ENCODE measurements at places on chromosomes 1 and 21.
A peak's percentile ranks its signal among the peaks of the same experiment; 100 is the strongest.

GRCh38 chr1:108089477-108089876, 110.7 kb downstream of the SLC25A24 start:
- DNase-seq = no peak

DNA sequence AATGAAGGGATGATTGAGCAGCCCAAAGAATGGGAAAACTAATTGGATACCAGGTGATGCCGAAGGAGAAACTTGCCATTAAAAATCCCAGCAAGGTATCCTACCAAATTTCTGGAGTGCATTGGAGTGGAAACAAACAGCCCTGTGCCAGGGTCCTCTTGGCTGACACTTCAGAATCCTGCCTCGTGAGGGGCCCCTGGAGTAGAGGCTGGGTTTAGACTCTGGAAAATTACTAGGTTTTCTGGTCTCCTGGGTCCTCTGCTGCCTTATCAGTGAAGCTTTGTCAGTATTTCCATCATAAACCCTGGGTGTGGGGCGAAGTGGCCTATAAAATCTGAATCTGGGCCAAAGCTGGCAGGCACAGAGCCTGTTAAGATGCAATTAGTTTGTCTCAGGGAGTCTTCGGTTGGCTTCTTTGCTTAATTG, 289.2 kb upstream of the USP24 start:
- no peak for DNase-seq

GRCh38 chr1:199054694-199055093, 415.9 kb downstream of the PTPRC start:
- no peak for DNase-seq

- no peak for DNase-seq
These were observed 642.9 kb downstream of the BRINP3 start for GRCh38 chr1:189834813-189835212.

GRCh38 chr1:7229186-7229585, 443.9 kb downstream of the CAMTA1 start:
- no peak for DNase-seq

DNA sequence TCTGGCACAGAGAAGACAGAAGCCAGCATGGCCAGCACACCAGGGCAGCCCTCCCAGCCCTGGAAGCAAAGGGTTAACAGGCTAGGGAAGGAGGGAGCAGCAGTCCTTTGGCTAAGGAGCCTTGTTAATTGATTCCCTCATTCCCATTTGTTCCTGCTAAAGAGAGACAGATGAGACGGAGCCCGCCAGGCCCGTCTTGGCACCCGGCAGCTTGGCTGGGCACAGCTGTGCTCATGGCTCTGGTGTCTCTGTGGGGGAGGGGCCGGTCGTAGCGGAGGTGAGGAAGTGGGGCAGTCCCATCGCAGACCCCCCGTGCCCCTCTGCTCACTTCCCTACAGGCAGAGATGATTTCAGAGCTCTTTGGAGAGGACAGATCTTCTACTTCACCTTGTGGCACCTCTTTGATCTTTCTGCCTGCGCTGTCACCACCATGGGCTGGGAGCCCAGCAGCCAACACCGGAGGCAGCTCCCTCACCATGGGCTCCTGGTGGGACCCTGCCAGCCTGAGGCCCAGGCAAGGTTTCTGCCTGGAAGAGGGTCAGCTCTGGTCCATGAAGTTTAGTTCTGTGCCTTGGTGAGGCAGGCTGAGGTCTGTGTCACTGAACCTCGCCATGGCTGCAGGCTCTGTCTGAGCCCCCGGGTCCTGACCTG, 38.0 kb downstream of the FOXO6 start:
- DNase-seq = no peak

GRCh38 chr1:63960326-63960725, 186.5 kb downstream of the ROR1 start:
- DNase-seq = no peak

DNA sequence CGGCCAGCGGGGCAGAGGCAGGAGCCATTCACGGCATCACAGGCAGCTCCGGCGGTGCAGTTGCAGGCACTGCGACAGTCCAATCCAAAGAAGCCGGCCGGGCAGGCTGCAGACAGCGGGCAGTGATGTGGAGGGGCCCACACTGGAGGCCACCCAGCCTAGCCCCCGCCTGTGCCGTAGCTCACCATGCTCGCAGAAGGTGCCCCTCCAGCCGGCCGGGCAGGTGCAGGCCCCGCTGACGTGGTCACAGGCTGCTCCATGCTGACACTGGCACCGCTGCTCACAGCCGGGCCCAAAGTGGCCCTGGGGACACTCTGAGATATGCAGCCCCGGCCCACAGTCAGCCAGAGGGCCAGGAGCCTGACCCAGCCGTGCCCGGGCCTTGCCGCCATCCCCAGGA, 45.1 kb downstream of the ARHGEF16 start:
- DNase-seq = no peak

DNA sequence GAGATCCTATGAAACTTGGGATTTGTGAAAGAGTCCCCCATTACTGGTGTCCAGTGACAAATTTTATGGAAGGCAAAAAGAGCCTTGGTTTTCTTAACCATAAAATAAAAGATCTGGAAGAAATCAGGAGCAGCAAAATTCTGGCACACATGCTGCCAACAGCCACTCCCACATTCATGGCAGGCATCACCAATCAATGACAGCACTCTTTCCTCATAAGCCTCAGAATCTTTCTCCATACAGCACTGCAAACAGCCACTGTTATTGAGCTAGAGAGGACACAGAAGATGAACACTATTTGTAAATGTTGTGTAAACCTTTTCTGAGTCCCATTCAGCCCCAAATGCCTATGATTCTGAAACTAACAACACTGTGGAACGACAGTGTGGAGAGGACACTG, 162.2 kb downstream of the RRAGC start:
- DNase-seq = no peak

DNA sequence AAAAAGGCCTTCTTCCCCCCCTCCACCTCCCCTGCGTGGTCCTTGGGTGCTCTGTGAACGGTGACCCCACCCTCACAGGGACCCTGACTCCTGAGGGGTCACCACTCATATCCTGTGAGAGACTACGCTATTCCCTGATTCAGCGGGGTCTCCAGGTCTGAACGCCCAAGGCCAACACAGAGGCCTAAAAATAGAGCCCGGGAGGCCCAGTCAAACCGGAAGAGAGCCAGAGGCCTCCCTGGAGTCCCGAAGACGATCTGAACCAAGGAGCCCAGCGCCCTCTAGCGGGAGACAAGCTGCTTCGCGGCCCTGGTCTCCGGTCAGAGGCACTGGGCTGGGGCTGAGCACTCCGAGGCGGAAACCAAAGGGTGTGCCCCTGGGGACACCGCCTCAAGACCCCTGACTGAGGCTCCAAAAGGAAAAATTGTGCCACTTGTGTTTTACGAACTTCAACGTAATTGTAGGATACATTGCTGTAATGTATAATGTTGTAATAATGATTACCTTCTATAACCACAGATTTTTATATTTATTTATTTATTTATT, 42.4 kb upstream of the PSEN2 start:
- peak; percentile 88 for DNase-seq

- DNase-seq = no peak
These were observed 111.8 kb upstream of the KIAA1614 start for GRCh38 chr1:180800945-180801344.

- DNase-seq = no peak
These were observed 10.7 kb downstream of the ETNK2 start for GRCh38 chr1:204141131-204141530.

GRCh38 chr1:113508364-113509164, 118.2 kb downstream of the MAGI3 start:
- DNase-seq = no peak

- peak; percentile 29 for DNase-seq
These were observed 34.8 kb downstream of the MX1 start for GRCh38 chr21:41460578-41461527.

All from effector memory CD4-positive, alpha-beta T cell (primary cell).